ENCODE measurements at places on chromosomes 4 and X.

DNA sequence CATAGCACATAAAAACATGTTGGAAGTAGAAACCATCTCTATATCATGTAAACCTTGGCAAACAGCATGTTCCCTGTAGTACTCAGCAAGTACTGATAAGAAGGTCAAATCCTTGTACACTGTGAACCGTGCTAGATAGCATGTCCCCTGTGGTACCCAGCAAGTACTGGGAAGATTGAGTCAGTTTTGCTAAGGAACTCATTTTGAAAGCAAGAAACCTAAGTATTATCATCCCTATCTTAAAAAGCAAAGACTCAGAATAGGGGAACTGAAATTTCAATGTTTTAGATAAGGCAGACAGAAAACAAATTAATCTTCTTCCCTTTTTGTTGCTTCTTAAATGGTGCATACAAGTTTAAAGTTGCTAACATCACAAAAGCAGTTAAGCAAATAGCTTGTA, 180.2 kb downstream of the RBM46 start:
- DNase-seq, result no peak

DNA sequence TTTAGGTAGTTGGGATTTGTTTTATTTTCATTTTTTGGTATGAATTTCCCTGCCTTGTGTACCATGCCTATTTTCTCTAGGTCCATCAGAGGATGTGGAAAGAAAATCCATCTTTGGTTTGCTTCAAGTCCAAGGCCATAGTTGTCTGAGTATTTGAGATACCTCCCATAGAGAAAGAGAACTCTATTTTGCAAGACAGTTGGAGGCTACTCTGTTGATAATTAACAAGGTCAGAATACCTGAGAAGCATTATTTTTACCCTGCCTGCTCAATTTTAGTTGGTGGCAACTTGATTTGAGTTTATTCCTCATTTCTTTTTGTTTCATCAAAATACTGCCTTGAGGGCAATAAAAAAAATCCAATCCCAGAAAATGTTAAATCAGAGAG, 30.8 kb downstream of the BMP3 start:
- no peak for DNase-seq

DNA sequence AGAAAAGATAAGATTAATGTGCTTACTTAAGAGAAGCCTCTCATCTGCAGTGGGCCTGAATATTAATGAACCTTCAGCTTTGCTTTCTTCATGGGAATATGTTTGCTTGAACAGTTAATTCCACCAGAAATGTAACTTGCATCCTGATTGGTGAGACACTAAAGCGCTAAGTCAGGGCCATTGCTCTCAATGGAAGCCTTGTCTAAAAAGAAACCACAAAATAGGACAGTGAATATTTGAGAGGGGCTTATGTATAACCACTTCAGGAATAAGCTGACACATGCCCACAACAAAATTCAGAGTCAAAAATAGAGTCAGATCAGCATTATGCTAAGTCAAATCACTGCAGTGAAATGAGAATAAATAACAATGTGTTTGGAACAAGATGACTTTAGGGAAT, 1125.8 kb downstream of the STIM2 start:
- no peak for DNase-seq

DNA sequence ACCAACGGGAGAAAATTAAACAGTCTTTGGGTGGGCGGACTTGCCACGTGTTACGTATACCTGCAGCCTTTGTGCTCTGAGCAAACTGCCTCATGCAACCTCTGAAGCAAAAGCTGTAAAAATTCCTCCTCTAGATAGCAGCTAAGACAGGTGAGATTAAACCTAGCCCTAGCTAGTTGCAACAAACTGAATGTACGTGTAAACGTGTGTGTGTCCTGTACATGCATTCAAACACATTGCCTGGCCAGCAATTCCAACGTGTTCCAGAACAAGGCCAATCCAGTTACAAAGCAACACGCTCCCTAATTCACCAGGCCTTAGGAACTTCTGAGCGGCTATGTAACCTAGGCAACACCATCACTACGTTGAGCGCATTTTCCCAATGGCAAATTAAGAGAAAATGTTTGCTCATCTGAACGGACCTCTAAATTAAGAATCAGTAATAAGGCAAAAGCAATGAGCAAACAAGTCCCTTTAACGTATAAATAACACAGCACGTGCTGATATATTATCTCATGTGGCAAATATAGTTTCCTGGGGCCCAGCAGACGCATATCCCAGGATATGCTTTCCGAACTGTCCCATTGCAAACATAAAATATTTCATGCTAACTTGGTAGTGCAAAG, 792 bp downstream of the PPID start:
- DNase-seq, result peak; percentile 56

- DNase-seq, result no peak
These were observed 613 bp downstream of the GLRB start for GRCh38 chr4:157076578-157076947.

DNA sequence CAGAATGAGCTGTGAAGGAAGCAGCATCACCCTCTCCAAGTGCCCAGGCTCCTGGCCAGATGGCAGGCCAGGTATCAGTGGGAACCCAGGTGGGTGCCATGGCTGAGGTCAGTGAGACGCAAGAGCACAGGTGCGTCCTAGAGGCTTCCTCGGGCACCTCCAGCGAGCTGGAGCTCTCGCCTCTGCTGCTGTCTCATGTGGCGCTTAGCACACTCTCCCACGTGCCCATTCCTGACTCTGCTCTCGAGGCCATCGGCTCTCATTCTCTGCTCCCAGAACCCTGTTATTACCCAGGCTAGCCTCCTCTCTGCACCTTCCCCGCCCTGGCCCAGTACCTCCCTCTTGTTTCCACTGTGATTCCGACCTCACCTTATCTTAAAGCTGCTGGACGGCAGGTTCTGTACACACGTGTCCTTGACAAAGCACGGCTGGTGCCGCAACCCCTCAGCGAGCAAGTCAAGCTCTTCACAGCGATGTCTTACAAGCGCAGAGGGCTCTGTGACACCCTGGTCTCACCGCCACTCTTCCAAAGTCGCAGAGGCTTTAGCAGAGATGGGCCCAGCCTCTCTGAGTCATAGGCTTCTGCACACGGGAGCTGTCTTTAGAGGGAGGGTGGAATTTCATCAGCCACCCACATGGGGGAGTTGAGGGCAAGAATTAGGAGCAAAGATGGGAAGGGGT, 15.4 kb upstream of the MSANTD1 start:
- no peak for DNase-seq

- DNase-seq, result peak; percentile 31
These were observed 768 bp upstream of the CDKL5 start for GRCh38 chrX:18424482-18425198.

DNA sequence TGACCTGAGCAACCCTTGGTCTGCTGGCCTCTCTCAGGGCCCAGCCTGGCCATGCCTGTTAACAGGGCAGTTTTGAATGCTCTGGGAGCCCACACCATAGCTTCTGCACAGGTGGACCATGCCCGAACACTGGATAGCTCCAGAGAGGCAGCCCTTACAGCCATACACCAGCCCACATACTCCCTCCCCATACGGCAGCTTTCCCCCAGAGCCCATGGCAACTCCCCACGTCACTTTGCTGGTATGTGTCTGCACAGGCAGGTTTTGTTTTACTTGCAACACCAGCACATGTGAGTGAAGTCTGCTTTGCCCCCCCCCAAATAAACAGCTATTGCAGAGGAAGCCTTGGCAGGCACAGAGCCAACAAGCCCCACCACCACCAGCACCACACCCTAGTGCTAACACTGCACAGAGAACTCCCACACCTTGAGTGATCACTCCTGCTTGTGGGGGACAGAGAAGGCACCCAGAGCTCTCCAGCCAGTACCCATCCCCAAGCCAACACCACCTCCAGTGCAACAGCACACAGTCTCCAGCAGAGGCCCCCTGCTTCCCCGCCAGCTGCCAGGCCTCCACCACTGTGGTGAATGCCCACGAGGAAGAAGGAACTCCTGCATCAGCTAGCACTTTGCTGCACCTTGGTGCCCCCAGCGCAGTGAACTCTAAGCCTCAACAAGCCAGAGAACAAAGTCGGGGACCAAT, 87.3 kb downstream of the STPG2 start:
- DNase-seq, result no peak

GRCh38 chr4:55617587-55618197, 18.4 kb downstream of the NMU start:
- no peak for DNase-seq

DNA sequence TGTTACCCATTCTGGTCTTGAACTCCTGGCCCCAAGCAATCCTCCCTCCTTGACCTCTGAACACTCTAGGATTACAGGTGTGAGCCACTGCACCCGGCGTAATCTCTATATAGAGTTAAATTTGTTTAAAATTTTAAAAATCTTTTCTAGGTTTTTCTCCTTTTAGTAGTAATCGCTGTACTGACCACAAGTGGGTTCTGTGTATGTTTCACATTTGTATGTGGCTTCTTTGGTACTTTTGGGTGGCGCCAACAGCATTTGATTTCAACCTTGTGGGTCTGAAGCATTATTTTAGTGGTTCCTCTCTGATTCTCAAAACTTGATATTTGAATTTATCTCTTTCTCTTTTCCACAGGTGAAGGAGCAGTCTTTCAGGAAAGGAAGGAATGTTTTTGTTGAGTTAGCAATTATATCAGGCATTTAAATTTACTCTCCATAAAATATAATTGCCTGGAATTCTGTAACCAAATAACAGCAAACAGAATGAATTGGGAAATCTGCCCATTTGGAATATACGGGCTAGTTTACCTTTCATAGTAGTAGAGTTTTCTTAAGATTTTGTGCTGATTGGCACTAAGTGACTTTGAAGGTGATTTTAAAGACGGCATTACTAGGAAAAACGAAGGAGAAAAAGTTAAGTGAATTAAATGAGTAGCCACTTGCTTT, 29.5 kb downstream of the ARHGAP10 start:
- no peak for DNase-seq

- no peak for DNase-seq
These were observed 44.0 kb downstream of the SERTM2 start for GRCh38 chrX:111555406-111555958.

DNA sequence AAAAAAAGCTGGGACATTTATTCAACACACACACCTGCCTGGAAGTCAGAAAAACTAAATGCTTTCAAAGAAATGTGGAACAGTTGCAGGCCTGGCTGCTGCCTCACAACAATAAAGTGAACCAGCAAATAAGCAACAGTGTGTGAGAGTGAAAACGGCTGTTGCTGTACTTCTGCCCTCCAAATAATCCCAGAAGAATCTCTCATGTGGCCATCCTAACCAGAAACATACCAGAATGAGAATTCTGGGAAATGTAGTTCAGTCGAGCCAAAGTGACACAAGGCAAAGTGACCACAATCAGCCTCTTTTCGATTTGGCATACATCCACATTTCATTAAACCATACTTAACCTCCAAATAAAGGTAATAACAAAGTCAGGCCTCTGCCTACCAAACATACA, 204.5 kb downstream of the SLC7A11 start:
- peak; percentile 36 for DNase-seq

GRCh38 chrX:153782313-153782712, 1.5 kb downstream of the SRPK3 start:
- no peak for DNase-seq

GRCh38 chr4:114603497-114603896, 4.9 kb downstream of the UGT8 start:
- no peak for DNase-seq

DNA sequence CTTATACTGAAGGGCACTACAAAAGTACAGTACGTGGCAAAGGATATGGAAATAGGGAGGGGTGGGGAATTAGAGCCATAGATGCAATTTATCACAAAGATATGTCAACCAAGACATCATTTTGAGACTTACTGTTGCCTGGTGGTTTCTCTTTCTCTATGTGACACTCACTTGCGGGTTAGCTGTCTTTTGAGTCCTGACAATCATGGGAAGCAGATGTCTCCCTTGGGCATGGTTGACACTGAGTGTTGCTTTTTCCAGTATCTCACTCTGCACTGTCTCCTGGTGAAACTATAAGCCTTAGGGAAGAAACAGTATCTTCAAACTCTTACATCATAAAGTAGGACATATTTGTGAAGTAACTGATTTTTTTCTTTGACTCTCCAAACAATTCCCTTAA, 383.5 kb upstream of the LCORL start:
- no peak for DNase-seq

GRCh38 chr4:79030973-79031372, 91.7 kb upstream of the PAQR3 start:
- DNase-seq, result no peak

DNA sequence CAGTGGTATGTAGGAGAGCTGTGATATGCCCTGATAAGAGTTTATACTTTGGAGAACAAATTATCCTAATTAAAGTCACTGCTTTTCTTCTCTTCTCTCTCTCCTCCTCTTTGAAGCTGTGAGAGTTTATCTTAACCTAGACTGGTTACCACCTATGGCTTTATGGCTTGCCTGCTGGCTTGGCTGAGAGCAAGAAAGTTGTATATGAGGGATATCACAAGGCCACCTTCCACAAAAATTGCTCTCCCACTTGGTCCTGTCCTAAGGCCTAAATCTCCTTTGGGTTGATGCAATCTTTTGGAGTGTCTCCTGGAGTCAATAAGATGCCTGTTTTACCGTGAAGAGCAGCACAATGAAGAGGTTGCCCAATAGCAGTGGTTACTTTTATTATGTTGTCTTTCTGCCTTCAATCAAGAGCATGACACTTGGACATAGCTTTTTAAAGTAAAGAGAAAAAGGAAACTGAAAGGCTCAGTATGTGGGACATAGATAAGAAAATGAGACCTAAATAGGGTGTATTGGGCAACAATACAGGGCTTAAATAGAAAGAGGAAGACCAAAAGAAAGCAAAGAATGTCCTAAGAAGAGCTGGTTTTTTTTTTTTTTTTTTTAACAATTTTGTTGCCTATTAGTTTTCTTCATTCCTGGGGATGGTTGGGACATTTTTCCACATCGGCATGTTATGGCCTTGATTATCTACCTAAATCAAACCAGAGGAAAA, 9.2 kb downstream of the GUCY1A1 start:
- no peak for DNase-seq

- DNase-seq, result no peak
These were observed 43.4 kb downstream of the IDS start for GRCh38 chrX:149461746-149462145.

GRCh38 chrX:71992711-71993110, 82.1 kb downstream of the NHSL2 start:
- DNase-seq, result no peak

- DNase-seq, result no peak
These were observed 137.7 kb downstream of the C4orf33 start for GRCh38 chr4:129233691-129234090.

GRCh38 chr4:148015468-148015867, 283.6 kb downstream of the ARHGAP10 start:
- DNase-seq, result no peak

DNA sequence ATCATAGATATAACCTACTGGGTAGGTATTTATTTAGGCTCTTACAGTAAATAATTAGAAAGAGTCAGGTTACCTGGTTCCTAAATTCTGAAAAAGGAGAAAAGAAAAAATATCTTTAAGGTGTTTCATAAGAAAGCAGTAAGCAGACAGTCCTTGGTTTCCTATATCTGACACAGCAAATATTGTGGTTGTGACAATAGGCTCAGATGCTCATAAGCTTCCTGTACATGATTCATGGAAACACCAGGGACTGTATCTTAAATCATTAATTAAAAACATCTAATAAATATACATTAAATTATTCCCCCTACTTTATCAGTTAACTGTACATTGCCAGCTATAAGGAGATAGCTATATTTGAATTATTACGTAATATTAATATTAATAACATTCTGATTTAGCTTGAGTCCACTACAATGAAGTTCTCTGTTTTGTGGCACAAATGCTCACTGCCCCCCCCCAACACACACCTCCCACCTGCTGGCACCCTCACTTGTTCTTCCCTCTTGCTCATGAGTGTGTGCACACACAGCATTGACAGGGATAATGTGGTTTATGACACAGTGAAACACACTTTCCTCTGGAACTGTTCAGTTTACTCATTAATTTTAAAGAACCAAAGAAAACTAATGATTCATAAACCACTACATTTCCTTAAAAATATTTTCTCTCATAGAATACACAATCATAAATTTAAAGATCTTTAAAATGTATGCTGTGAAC, 187.4 kb downstream of the NR3C2 start:
- no peak for DNase-seq
